Vagina (tissue), 2 donors: ENCODE measurements at places on chromosomes 12 and 14.

DNA sequence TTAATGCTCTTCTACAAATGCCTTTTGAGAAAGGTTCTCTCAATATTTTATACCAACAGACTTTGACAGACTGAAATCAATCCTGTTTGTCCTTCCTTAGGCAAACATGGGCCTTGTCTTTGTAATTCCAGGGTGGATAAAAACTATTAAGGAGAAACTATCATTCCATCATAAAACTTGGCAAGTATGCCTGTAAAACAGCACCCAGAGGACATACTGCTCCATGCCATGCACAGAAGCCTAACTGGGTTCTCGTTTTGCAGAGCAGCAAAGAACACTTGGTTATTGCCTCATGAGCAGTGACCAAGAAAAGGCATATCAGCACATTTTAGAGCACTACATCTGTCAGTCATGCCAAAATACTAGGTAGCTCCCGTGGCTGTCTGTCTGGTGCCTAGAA, 33.8 kb upstream of the PTGDR start:
- DNase-seq = no peak

DNA sequence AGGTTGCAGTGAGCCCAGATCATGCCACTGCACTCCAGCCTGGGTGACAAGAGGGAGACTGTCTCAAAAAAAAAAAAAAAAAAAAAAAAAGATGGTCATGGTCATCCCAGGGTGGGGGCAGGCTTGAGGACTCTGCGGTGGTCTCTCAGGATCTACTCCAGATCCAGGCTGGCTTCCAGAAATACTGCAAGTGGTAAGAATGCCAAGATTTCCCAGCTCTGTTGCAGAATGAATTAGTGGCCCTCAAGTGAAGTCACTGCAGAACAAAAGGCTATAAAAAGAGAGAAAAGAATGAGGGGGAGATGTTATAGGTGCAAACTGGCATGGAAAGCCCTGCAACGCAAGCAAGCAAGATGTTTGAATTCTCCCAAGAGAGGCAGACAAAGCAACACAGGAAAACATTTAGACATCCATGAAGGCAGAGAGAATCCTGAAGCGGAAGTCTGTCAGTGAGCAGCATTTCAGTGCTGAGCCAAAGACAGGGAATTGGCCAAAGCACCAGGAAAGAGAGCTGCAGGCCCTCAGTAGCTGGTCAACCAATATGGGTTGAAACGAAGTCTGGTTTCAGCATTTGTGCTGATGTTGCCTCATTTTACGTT, 31.9 kb upstream of the ETFBKMT start:
- DNase-seq = no peak

- no peak for DNase-seq
Observed at GRCh38 chr12:59134750-59135149, 214.4 kb upstream of the LRIG3 start.

- no peak for DNase-seq
Observed at GRCh38 chr14:34322940-34323418, 139.1 kb downstream of the SPTSSA start.

DNA sequence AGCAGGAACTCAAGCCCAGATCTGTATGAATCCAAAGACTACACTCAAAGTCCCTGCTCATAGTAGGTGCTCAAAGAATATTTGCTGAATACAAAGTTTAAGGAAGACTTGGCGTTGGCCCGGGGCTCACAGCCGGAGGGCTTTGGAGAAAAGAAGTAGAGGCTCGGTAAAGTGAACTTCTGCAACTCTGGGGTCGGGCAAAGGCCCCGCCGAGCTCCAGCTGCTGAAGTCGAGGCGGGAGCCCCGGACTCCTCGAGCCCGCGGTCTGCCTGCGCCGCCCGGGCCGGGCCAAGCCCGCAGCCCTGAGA, 335 bp downstream of the GCN1 start:
- DNase-seq = no peak

DNA sequence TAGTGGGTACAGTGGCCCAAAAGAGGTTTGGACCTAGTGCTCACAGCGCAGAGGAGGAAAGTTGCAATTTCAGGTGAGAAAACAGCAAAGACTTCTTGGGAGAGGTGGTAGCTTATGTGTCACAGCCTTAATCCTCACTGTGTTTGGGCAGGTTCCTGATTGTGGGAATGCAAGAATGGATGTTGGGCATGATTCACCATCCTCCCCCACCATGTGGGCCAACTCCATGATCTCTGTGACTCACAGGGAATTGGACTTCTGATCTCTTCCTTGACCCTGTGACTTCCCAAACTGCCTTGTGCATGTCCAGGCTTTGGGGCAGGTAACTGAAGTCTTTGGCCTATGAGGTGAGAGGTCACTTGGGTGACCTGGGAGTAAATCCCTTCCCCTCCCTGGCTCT, 1.8 kb upstream of the CHST11 start:
- no peak for DNase-seq

DNA sequence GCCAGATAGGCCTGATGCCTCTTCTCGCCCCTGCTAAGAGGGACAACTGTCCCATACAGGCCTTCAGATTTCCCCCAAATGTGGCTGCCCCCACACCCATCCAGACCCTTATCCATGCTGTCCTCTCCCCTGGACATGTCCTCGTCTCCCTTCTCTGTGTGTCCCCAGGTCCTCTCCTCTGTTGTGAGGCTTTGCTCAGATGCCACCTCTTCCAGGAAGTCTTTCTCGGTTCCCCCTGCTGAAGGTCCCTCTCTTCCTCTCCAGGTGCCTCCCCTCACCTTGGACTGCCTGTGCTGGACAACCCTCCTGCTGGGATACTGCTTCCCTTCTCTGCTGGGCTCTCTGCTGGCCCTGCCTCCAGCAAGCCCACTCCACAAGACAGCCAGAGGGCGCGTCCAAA, 33.7 kb downstream of the BEGAIN start:
- no peak for DNase-seq

GRCh38 chr14:98555440-98555839, 716.6 kb downstream of the BCL11B start:
- no peak for DNase-seq

DNA sequence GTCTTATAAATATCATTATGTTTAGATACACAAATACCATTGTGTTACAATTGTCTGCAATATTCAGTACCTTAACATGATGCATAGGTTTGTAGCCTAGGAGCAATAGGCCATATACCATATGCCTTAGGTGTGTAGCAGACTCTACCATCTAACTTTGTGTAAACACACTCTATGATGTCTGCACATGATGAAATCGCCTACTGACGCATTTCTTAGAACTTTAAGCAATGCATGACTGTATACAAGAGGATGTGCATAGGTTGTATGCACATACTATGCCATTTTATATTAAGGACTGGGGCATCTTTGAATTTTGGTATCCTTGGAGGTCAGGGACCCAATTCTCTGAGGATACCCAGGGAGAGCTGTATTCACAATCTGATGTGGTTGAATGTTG, 10.1 kb upstream of the BTG1 start:
- DNase-seq = no peak

DNA sequence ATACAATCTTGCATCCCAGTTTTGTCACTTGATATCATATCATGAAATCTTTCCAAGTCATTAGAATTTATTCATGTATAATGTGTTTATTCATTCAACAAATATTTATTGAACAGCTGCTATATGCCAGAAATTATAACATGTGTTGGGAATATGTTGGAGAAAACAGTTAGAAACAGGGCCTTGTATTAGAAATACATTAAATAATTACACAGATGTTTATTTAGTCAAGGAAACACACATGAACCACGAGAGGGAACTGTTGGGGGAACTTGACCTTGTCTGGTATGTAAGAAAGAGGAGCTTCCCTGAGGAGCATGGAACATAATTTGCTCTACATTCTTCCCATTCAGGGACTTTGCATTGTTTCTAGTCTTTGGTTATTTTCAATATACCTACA, 191.7 kb upstream of the FRMD6 start:
- DNase-seq = no peak
